Right atrium auricular region (tissue), 2 donors: ENCODE measurements at places on chromosomes 5 and 9. TPM values are rescaled to one million over a fixed set of nuclear protein-coding genes. Genes with fewer than 3 reads are reported as not detected.
A peak's percentile ranks its signal among the peaks of the same experiment; 100 is the strongest.

Gene ANKRD31
- 0.08 TPM for total RNA-seq

Gene SPINK7
- not detected for total RNA-seq

Gene C5orf58
- total RNA-seq = not detected

Gene FOXD4L6
- total RNA-seq = not detected

DNA sequence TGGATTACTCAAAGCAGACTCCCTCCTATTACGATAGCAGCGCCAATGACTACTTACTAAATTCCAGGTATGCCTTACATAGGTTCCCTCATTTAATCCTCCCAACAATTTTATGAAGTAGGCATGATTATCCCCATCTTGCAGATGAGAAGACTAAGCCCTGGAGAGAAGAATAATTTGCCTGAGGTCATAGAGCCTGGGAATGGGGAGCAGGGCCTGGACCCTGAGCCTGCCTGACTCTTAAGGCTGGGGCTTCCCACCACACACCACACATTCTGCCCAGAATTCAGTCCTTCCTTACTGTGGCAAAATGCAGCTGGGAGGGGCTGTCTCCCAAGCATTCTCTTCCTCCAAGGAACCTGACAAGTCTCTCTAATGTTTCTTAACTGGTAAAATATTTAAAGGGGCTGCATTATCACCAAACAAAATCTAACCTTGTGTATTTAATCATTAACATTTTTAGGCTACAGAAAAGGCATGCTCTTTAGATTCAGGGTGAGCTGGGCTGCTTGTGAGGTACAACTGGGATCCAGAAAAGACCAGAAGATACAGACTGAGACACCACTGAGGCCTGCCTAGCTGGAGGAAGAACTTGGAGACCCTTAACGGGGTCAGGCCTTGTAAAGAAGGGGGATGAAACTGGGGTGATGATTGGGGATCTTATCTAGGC is 26.1 kb downstream of the LHFPL2 start:
- no peaks in the 10 kb centered on the region for H3K4me1 ChIP-seq
- no peak overlapping the region for H3K4me3 ChIP-seq

DNA sequence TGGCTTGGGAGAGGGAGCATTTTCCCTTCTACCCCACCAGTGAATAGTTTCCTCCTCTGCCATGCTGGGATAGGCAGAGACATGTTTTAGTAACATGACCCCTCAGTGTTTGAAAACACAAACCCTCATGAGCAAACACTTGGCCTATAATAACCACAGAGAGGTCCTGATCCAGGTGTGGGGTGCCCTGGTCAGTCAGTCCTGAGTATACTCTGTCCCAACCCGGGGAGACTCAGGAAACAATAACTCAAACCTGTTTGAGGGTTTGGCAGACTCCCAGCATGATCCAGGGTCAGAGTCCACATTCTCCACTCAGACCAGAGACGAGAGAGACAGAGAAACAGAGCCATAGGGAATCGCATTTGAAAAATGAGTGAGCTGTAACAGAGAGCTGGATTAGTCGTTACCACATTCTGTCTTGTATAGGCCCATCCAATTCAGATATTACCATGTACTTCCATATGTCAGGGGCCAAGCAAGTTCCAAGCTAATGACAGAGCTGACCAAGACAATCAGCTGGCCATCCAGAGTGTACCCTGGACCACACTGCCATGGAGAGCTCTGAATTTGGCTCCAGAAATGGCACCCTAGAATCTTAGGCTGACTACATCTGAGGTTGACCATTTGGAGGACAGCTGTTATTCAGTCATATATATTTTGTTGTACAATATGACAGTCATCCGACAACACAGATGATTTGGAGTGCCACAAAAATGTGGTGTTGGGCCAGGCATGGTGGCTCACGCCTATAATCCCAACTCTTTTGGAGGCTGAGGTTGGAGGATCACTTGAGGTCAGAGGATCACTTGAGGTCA is 4.2 kb upstream of the CA9 start:
- no peak overlapping the region for H3K4me3 ChIP-seq
- no peak overlapping the region for H3K27ac ChIP-seq
- no peaks in the 10 kb centered on the region for H3K27me3 ChIP-seq
- H3K4me1 ChIP-seq = peaks cover 20% of the 10 kb centered on the region
- no peak for DNase-seq

DNA sequence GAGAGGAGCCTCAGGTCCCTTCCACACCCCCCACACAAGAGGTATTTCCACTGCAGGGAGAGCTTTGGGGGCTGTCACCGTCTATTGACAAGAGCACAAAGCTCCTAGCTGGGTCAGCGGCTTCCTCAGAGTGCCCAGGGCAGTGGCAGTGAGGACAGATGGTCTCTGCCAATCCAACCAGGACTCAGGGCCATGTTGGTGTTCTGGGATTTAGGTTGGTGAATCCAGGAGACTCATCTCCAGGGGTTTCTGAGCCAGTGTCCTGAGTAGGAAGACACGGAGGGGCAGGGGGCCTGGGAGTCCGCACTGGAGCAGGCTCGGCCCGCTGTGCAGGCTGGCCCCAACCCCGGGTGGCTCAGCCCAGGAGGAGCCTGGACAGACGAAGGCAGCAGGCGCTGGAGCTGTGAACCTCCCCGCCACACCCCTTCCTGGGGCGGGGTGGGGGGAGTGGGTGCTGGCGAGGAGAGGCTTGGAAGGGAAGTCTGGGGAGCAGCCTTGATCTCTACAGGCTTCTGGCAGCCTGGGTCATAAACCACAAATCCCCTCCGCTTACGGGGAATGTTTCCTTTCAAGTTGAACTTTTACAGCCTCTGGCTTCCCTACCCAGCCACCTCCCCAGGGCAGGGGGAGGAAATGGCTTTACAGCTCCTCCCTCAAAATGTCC is 19.6 kb downstream of the CRB2 start:
- no peaks in the 10 kb centered on the region for H3K4me1 ChIP-seq
- H3K4me3 ChIP-seq = no peak overlapping the region
- H3K27ac ChIP-seq = no peak overlapping the region

GRCh38 chr9:79578891-79579290 is 7.1 kb downstream of the TLE4 start:
- H3K27me3 ChIP-seq = no peaks in the 10 kb centered on the region
- H3K36me3 ChIP-seq = no peaks in the 10 kb centered on the region
- no peak for DNase-seq
- no peak overlapping the region for H3K4me3 ChIP-seq
- no peaks in the 10 kb centered on the region for H3K4me1 ChIP-seq
- H3K27ac ChIP-seq = peak overlapping the region; percentile 39

- no peak overlapping the region for H3K27ac ChIP-seq
- DNase-seq = no peak
- no peak overlapping the region for H3K4me3 ChIP-seq
- no peaks in the 10 kb centered on the region for H3K4me1 ChIP-seq
- peaks cover 6% of the 10 kb centered on the region for H3K27me3 ChIP-seq
Observed at GRCh38 chr5:1012313-1012841, 3.8 kb downstream of the NKD2 start.

DNA sequence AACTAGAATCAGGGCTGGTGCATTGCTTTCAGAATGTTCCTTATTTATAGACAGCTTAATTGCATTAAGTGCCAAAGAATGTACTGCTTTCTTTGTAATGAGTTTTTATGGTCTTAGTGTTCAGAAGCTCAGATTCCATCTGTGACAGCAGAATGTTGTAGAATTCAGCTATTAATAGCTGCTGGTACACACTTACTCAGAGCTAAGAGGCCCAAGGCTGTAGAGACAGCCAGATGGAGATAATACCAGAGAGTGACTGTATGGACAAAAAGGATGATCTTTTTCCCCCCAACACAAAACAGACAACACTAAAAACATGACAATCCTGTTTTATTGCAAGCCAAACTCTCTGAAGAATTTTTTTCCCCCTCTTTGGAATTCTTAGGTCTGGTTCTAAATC is 50.2 kb downstream of the PPP2R2B start:
- H3K27me3 ChIP-seq = no peaks in the 10 kb centered on the region
- H3K27ac ChIP-seq = peak overlapping the region; percentile 9
- no peaks in the 10 kb centered on the region for H3K4me1 ChIP-seq
- H3K4me3 ChIP-seq = no peak overlapping the region
- DNase-seq = no peak

DNA sequence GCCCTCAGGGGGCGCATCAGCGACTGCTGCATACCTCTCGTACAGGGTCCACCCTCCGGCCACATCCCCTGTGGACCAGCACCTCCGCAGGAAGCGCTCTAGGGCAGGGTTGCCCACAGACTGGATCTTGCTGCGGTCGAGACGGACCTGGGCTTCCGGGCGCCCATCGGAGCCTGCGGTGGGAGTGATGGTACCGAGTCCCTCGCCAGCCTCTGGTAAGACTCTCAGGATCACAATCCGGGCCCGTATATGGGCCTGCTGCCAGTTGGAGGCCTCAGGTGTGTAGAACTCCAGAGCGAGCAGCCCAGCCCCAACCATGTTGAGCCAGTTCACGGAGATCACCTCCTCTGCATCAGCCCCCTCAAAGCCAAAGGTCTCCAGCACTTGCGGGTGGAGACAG is 323.0 kb downstream of the ANXA1 start:
- H3K27ac ChIP-seq = no peak overlapping the region
- no peaks in the 10 kb centered on the region for H3K4me1 ChIP-seq
- H3K27me3 ChIP-seq = no peaks in the 10 kb centered on the region
- no peak for DNase-seq
- H3K4me3 ChIP-seq = no peak overlapping the region
- no peaks in the 10 kb centered on the region for H3K36me3 ChIP-seq

DNA sequence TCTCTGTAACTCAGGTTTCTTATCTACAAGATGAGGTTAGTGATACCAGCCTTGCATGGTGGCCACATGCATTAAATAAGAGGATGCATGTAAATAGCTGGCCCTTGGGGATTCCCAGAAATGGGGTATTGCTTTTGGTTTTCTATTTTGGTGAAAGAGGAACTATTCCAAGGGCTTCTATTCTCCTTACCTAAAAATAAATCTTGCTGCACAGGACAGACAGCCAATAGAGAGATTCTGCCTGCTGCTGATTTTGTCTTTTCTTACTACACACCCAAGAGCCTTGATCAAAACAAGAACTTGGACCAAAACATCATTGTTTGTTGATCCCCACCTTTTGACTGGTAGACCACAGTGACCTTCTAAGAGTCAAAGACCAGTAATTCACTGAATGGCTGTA is 161.8 kb downstream of the PJA2 start:
- no peak overlapping the region for H3K4me3 ChIP-seq
- no peak for DNase-seq
- H3K27me3 ChIP-seq = no peaks in the 10 kb centered on the region
- H3K4me1 ChIP-seq = no peaks in the 10 kb centered on the region
- H3K36me3 ChIP-seq = no peaks in the 10 kb centered on the region

DNA sequence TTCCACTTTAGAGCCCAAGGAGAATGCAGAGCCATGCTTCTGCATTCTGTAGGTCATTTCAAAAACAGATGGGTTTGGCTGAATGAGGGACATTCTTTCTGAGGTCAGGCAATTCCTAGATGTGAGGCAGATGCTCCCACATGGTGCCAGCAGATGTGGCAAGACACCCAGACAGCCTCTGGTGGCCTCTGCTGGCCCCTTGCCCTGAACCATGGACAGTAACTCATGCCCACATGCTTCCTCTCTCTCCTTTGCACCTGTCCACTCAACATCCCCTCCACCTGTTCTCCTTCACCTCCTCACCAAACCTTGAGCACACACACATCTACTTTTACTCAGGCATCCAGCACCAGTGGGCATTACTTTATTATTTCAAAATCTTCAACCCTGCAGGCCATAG is 252.3 kb downstream of the DNAH5 start:
- H3K4me1 ChIP-seq = no peaks in the 10 kb centered on the region
- H3K27me3 ChIP-seq = no peaks in the 10 kb centered on the region
- no peaks in the 10 kb centered on the region for H3K36me3 ChIP-seq
- H3K27ac ChIP-seq = no peak overlapping the region
- H3K4me3 ChIP-seq = no peak overlapping the region
- no peak for DNase-seq

DNA sequence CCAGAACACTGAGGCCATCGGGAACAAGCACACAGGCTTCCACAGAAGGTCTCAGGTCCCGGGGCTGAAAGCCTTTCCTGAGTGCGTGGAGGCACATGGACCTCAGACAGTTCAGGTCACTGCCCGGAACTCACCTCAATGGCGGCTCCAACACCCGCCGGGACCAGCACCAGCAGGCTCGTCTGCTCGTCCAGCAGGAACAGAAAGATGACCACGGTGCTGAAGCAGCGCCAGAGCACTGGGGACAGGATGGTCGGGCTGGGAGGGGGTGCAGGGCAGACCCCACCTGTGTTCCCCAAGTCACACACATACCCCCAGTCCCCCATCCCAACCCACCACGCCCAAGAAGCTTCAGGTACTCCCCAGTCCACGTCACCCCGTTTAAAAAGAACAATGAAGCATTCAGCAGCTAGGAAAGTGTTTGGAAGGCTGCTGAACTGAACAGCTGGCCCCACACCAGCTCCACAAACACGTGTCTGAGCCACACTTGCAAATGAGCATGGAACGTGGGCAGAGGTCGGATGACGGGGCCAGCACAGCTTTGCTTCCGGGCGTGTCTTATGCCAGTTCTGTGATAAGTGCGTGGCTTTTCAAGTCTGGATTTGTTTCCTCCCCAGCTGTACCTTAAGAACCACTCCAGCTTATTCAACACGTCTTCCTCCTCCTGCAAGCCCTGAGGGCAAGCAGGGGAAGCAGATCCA is 14.6 kb downstream of the CLPTM1L start:
- H3K36me3 ChIP-seq = peaks cover 55% of the 10 kb centered on the region
- no peak overlapping the region for H3K4me3 ChIP-seq
- H3K27me3 ChIP-seq = no peaks in the 10 kb centered on the region
- DNase-seq = peak; percentile 67
- peak overlapping the region; percentile 69 for H3K27ac ChIP-seq

DNA sequence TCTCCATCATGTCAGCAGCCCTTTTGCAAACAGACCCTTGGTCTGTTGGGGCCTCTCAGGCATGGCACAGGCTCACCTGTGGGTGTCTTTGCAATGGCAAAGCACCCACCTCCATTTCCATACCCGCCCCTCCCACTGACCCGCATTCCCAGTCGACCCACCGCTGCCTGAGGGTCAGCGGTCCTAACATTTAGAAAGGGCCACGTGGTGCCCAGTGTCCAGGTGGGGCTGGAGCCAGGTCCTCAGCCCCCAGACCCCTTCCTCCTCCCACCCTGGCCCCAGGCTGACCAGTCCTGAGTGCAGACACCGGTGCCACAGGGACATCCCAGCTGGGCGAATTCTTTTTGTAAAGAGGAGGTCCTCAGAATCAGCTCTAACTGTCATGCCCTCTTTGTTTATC is 43.3 kb upstream of the CEP72 start:
- H3K27ac ChIP-seq = no peak overlapping the region
- H3K27me3 ChIP-seq = no peaks in the 10 kb centered on the region
- H3K4me1 ChIP-seq = no peaks in the 10 kb centered on the region
- DNase-seq = no peak

- no peak overlapping the region for H3K4me3 ChIP-seq
- no peaks in the 10 kb centered on the region for H3K27me3 ChIP-seq
- no peaks in the 10 kb centered on the region for H3K36me3 ChIP-seq
- no peaks in the 10 kb centered on the region for H3K4me1 ChIP-seq
- no peak overlapping the region for H3K27ac ChIP-seq
Observed at GRCh38 chr5:135208555-135208902, 174.5 kb upstream of the PITX1 start.

- H3K27me3 ChIP-seq = no peaks in the 10 kb centered on the region
- no peaks in the 10 kb centered on the region for H3K4me1 ChIP-seq
- DNase-seq = no peak
- no peak overlapping the region for H3K27ac ChIP-seq
- H3K4me3 ChIP-seq = no peak overlapping the region
- H3K36me3 ChIP-seq = no peaks in the 10 kb centered on the region
Observed at GRCh38 chr5:91229031-91229727, 153.9 kb downstream of the ARRDC3 start.

- no peaks in the 10 kb centered on the region for H3K36me3 ChIP-seq
- no peak overlapping the region for H3K4me3 ChIP-seq
- H3K27ac ChIP-seq = no peak overlapping the region
- DNase-seq = no peak
- no peaks in the 10 kb centered on the region for H3K27me3 ChIP-seq
Observed at GRCh38 chr9:119180897-119181296, 188.3 kb downstream of the BRINP1 start.
